ENCODE measurements at places on chromosomes 7 and 10.

DNA sequence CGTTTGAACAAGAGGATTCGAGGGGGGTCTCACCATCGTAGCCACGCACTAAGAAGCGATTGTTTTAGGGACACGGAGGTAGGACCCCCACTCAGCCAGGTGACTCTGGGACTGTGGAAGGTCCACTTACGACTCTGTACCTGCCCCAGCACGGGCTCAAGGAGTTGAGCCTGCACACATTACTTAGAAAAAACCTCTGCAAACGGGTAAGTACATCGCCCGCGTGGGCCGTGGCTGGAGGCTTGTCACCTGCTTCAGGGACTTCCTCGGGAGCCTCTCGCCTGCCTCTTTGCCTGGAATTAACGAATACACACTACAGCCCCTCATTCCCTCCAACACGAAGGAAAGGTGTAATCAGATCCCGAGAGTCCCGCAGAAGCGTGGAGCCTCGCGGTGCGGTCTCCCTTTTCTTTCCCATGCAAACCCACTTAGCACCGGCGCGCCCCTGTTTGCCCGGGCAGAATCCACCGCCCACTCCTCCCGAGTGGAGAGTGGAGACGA is 826 bp downstream of the PODXL start:
- DNase-seq = no peak

DNA sequence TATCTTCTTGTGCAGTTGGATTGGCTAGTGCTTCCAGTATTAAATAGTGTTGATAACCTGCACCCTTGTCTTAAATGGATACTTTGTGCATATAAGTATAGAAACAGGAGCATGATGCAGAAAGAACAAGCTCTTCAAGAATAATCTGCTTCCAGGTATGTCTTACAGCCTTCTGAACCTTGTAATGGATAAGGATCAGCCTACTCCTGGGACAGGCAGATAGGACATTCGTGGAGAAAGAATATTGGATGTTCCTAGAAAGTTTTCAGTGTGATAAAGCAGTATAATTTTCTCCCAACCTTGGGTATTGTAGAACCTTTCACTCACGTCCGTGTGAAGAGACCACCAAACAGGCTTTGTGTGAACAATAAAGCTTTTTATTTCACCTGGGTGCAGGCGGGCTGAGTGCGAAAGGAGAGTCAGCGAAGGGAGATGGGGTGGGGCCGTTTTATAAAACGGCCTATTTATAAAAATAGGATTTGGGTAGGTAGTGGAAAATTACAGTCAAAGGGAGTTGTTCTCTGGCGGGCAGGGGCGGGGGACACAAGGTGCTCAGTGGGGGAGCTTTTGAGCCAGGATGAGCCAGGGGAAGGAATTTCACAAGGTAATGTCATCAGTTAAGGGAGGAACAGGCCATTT is 27.2 kb downstream of the C1GALT1 start:
- DNase-seq = no peak

GRCh38 chr7:2913760-2914387 is 69.8 kb upstream of the GNA12 start:
- no peak for DNase-seq

DNA sequence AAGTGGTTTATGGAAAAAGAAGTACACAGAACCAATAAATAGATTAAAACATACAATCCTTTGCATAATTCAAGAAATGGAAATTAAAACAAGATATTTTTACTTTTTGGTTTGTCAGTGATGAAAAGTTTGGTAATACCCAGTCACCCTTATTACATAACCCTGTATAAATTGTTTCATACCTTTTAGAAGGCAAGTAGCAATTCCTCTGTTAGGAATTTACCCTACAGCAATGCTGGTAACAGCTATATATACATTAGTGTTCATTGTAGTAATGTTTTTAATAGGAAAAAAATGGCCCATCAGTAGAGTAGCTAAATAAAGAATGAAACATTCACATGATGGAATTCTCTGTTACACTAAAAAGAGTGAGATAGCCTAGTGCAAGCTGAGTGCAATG is 42.7 kb downstream of the PTPN12 start:
- DNase-seq = no peak

DNA sequence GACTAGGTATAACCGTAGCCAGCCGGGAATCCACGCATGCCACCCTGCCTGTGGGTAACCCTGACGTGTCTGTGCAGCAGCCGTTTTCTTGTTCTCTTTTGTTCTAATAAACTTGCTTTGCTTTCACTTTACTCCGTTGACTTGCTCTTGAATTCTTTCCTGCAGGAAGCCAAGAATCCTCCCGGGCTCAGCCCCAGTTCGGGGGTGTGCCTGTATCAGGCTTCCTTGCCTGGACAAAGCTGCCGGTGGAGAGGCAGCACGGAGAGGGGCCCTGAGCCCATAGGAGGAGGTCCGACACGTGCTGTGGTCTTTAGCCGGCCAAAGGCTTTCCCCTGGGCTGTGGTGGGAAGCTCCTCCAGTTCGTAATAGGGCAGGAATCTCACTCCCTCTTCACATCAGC is 256.5 kb upstream of the PPP2R2D start:
- no peak for DNase-seq

DNA sequence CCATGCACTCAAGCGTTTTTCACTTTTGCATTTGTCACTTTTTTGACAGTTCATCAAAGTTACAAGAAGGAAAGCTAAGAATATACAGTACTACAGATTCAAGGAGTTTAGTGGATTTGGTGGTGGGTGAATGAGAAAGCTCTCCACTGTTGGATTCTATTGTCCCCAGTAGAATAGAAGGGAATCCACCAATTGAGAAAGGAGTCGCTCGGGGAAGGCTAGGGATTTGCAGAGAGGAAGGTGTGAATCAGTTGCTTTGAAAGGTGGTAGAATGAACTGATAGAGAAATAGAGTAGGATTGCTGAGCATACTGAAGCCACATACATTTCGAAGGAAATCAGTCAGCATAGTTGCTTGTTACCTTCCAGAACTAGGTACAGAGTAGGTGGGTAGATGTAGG is 33.7 kb upstream of the GLCCI1 start:
- no peak for DNase-seq

DNA sequence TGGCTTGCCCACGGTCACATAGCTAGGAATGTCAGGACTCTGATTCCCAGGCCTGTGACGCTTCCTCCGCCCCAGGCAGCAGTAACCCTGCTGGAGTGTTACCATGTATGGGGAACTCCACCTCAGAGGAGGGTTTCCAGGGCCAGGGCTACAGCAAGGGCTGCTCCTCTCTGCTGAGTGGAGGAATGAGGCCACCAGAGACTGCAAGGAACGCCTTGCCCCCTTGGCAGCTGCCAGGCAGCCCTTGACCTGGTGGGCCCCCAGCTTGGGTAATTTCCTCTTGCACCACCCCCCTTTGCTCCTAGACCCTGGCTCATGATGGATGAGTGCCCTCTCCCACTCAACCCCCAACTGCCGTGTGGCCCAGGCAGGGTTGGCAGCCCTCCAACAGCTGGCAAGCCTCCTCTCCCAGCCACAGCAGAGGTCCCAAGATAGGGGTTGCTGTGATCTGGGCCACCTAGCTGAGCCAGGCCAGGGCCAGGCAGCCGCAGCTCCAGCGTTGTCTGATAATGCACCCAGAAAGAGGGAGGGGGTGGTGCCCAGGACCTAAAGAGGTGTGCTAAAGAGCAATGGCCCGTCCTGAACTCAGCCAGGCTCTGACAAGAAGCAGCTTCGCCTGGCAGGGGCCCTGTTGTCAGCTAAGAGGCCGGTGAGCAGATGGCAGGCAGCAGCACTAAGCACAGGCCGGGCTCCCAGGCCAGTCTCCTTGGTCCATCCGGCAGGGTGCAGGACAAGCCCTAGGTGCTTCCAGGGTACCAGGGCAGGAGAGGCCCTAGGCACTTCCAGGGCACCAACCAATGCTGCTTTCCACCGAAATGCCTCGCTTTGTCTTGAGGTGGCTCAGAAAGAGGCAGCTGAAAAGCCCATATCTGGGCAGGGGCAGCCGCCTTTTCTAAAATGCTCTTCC is 35.4 kb downstream of the DRGX start:
- DNase-seq = no peak

DNA sequence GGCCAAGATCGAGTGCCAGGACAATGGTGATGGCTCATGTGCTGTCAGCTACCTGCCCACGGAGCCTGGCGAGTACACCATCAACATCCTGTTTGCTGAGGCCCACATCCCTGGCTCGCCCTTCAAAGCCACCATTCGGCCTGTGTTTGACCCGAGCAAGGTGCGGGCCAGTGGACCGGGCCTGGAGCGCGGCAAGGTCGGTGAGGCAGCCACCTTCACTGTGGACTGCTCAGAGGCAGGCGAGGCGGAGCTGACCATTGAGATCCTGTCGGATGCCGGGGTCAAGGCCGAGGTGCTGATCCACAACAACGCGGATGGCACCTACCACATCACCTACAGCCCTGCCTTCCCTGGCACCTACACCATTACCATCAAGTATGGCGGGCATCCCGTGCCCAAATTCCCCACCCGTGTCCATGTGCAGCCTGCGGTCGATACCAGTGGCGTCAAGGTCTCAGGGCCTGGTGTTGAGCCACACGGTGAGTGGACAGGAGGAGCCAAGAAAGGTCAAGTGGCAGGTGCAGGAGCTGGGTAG is 14.6 kb downstream of the FLNC start:
- no peak for DNase-seq

- DNase-seq = no peak
These were observed 122.2 kb upstream of the SP4 start for GRCh38 chr7:21305455-21306235.

DNA sequence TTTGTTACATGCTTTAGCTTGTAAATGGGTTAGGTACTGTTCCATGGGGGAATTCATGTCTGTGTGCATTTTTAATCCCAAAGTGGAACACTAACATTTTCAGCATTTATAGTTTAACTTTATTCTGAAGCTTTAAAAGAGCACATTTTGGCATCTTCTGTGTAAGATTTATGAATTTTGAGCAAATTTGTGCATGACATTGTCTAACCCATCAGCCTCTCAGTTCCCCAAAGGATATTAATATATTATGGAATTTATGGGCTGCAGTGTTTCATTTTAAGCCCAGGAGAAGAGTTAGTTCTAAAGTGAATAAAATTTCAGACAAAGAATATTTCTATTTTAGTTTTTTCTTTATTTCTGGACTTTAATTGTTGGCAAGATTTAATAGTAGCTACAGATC is 421.4 kb downstream of the PLXDC2 start:
- DNase-seq = no peak

- DNase-seq = no peak
These were observed 104.9 kb upstream of the ZNF92 start for GRCh38 chr7:65268782-65269149.

DNA sequence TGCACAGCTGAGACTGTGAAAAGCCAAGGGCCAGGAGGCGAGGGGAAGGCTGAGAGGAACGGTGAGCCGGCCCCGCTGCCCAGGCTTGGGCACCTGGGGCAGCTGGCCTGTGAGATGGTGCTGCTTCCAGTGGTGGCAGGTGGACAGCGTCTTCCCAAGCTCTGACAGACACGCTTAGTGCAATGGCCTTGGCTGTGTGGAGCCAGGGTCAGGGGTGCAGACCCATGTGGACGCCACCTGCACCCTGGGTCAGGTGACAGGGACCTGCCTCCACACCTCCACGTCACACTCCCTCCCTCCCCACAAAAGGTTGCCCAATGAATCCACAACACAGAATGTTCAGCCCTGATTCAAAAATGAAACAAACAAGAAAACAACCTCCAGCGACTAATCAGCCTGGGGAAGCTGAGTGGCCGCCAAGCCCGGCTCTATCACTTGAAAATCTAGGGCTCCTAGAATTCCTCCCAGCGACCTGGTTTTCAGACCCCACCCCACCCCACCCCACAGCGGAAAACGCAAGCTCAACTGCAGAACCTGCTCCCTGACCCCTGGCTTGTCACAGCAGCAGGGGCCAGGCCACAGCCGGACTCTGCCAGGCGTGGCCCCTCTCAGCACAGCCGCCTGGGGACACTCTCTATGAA is 54.3 kb downstream of the PRKAG2 start:
- DNase-seq = no peak

GRCh38 chr10:11330383-11331045 is 280.9 kb downstream of the USP6NL start:
- peak; percentile 54 for DNase-seq

DNA sequence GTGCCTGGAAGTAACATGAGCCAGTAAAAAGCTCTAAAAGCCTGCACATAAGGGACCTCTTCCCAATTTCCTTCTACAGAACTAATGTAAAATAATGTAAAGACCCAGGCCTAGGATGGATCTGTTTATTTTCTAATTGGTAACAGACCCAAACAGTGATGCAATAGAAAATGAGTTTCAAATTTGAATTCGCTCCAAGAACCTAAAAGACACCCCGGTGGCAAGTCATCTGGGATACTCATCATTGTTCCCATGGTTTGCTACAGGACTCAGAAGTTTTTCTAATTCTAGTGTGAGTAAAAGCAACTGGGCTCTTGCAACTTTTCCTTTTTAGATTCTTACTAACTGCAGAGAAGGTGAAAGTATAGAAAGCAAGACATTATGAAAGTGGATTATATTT is 271.3 kb upstream of the CACNA2D1 start:
- no peak for DNase-seq

- peak; percentile 49 for DNase-seq
These were observed 106.4 kb upstream of the ARMC3 start for GRCh38 chr10:22821501-22821900.

- DNase-seq = peak; percentile 29
These were observed 7.6 kb upstream of the ARMS2 start for GRCh38 chr10:122446668-122447423.

- DNase-seq = no peak
These were observed 8.1 kb downstream of the SCART1 start for GRCh38 chr10:133461841-133462240.

GRCh38 chr7:24975644-24976260 is 4.2 kb downstream of the OSBPL3 start:
- DNase-seq = no peak

DNA sequence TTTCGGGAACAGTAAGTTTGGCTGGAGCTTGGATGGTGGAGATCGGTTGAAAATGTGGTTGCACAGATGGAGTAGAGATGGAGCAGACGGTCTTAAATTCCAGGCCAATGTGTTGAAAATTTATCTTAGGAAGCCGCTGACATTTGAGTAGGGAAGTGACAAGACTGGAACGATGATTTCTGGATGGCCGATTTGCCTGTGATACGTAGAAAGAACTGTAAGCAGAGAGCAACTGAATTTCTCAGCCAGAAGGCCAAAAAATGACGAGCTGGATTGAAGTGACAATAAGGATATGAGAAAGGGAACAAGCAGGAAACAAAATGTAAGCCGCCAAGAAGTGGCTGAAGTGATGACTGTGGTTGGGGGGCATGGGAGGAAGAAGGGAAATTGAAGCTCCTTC is 687 bp upstream of the ARMC3 start:
- DNase-seq = no peak

DNA sequence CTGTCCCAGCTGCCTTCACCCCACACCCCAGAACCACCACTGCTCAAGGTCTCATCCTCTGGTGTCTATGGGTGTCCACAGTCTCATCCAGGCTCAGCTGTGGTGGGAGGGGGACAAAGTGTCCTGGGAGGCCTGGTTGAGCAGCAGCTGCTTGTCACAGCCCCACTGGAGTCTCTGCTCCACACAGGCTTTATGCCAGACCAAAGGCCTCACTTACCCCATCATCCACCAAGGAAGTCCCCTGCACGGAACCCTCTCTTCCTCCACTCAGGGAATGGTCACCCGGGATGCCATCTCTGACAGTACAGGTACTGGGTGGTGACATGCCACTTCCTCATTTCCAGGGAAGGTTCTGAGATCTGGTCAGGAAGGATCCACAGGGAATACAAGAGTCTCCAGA is 925.4 kb upstream of the ZNF722 start:
- no peak for DNase-seq
